Uterus (tissue), 4 donors: ENCODE measurements at places on chromosomes 2 and 18. TPM values are rescaled to one million over a fixed set of nuclear protein-coding genes. Genes with fewer than 3 reads are reported as not detected.
A peak's percentile ranks its signal among the peaks of the same experiment; 100 is the strongest.

Gene EN1
- total RNA-seq: not detected

Gene ZNF513
- total RNA-seq: 13.8 TPM

Gene RIT2
- not detected for total RNA-seq

Gene ACADL
- total RNA-seq: 0.26 TPM

Gene WDPCP
- total RNA-seq: 28.2 TPM

DNA sequence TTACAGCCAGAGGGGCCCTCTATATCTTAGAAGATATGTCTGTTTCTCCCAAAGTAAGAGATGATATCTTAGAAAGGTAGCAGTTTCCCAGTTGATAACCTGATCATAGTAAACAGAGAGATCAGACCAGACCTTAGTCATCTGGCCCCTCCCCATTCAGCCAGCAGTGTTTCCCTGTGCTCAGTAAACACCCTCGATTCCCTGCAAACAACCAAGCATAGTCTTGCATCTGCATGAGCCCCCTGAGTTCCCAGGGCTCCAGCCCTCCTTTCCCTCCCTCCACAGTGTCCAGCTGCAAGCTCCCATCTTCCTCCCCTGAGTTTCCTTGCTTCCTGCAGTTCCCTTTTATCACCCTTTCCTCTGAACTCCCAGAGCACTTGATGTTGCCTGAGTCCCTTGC, 20.3 kb downstream of the NRP2 start:
- no peak for DNase-seq

DNA sequence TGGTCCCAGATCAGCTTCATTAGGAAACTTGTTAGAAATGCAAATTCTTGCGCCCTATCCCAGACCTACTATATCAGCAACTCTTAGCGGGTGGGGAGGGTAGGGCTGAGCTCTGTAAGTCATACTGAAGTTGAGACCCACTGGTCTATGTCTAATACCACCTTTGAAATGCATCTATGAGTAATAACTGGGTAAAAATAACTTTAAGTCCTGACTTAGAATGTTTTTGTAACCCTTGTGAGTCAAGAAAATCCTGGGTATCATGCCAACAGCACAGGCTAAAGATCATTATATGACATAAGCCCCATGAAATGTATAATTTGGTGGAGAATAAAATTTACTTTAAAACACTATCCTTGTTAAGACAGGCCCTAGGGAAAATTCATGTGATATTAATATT, 41.4 kb downstream of the PRKD3 start:
- no peak for DNase-seq

GRCh38 chr2:239824046-239824694, 201.0 kb downstream of the NDUFA10 start:
- peak; percentile 11 for DNase-seq
